ENCODE measurements at places on chromosomes 7 and 10. TPM values are rescaled to one million over a fixed set of nuclear protein-coding genes. Genes with fewer than 3 reads are reported as not detected.

The SRRM3 gene
- not detected for total RNA-seq

The LGI1 gene
- not detected for total RNA-seq

The NXPH1 gene
- not detected for total RNA-seq

The HOXA13 gene
- total RNA-seq: not detected

The SKIDA1 gene
- total RNA-seq: 0.73 TPM

The MUC3A gene
- not detected for total RNA-seq

The NUDT13 gene
- total RNA-seq: 2.5 TPM

DNA sequence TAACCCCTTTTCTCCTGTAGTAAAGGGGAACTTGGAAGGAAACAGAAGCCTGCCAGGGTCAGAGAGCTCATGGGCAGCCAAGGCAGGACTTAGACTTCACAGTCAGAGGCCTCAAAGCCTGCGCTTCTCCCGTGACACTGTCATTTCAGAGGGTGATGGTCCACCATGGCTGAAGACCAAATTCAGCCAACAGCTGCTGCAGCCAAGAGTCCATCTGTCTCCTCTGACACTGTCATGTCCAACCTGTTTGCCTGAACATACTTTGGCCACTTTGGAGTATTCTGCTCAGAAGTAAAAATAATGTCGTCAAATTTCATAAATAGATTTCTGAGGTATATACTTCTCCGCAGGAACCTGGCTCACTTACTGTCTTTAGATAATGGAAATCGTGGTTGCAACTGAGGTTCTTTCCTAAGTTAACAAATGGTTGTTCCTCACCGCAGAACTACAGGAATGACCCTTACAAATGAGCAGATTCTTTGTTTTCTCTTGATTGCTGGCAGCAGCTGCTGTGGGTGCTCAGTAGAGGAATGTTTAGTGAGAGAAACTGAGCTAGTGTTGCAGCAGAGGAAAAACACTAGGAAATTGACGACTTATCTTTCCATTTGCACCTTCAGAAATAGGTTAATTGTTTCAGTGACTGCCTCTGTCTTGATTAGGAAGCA lies 626.5 kb downstream of the SDK1 start:
- no peak for DNase-seq

- no peak for DNase-seq
Observed at GRCh38 chr7:24720283-24720682, 37.0 kb downstream of the GSDME start.

DNA sequence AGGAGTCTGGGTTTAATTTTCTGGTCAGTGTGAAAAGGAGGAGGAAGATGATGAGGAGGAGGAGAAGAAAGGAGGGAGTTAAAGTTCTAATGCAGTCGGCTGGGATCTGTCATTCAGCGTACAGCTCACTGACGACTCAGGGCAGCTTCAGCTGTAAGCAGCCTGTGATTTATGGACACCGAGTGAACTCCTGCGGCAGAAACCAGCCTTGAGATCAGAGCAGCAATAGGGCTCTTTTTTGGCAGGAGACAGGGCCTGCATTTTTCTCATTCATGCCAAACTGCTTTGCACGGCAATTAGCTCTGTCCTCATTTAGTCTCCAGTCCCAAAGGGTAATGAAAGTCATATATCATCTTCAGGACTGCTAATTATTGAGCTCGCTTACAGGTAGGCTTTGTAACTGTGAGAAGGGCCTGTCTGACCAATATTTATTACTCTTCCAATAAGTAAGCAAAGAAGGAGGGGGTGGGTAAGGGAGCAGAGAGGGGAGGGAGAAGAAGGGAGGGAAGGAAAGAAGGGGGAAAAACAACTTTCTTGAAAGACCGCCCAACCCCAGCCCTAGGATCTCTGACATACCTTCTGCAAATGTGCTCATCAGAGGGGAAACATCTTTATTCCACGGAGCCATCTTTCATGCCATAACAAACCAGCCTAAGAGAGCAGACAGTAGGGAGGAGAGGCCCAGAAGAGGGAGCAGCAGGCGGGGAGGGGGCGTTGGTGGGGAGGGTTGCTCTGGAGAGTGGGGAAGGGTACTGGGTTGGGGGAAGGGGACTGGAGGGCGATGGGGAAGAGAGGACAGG lies 48.1 kb upstream of the COMTD1 start:
- DNase-seq: no peak

DNA sequence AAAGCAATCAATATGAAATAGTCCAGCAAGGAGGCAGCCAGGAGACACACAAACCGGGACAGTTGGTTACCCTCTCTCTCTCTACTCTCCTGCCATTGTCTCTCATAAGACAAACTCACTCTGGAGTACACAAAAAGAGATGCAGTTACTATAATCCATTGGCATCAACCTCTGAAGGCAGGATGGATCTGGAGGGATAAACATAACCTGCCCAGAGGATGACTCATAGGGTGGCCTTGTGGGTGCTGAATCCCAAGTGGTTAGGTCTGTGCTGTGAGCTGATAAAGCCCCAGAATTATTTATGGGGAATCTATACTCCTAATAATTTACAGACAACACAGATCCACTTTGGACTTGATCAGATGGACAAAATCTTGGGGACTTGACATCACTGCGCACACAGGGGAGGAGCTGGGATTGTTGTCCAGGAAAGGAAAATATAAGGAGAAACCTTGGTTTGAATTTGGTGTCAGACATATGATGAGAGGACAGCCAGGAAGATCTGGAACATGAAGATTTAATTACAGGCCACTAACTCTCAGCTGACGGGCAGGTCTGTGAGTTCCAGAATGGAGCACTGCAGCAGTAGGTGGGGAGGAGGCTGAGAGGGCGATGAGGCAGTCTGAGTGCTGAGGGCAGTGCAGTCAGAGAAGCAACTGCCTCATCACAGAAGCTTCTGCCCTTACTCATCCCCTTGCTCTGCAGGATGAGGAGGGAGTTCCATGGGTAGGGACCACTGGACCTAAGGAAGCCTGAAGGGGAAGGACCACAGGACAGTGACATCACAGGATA lies 113.9 kb upstream of the PRSS58 start:
- DNase-seq: no peak

DNA sequence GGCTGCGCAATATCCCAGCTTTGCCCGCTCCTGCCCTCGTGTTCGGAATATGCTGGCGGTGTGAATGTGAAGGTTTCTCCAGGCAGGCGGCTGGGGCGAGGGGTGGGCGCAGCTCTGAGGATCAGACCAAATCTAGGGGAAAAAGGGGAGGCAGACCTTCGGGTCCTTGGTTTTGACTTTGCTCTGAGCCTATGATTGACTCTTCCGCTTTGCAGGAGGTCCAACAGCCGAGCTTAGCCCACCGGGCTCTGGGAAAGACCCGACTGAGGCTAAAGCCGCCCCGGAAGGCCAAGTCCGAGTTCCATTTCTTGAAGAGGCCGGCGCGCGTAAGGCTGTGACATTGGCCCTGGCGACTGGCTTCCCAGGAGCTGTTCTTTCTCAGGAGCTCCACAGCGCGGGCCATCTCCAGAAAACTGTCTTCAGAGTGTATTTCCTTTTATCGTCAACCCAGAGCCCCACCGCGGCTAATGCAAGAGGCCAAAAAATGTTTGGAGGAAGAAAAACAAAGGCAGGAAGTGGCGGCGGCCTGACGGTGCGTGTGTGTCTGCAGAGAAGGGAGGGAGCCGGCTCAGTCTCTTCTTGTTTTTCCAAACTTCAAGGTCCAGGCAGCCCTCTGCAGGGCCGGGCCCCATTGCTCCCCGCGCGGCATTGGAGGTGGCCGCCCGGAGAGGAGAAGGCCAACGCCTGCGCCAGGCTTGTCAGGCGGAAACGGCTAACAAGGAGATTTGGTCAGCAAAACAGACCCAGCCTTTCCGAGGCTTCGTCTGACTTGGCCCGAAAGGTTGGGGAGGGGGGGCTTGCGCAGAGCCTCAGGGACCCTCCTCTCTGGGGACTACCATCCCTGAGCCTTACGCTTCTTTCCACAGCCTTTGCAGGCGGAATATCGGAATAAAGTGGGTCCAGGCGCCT lies 3.6 kb upstream of the HOXA11 start:
- DNase-seq: no peak

GRCh38 chr7:129008645-129009414 lies 46.1 kb downstream of the TNPO3 start:
- DNase-seq: no peak

- no peak for DNase-seq
Observed at GRCh38 chr7:115019882-115020605, 98.2 kb downstream of the MDFIC start.

DNA sequence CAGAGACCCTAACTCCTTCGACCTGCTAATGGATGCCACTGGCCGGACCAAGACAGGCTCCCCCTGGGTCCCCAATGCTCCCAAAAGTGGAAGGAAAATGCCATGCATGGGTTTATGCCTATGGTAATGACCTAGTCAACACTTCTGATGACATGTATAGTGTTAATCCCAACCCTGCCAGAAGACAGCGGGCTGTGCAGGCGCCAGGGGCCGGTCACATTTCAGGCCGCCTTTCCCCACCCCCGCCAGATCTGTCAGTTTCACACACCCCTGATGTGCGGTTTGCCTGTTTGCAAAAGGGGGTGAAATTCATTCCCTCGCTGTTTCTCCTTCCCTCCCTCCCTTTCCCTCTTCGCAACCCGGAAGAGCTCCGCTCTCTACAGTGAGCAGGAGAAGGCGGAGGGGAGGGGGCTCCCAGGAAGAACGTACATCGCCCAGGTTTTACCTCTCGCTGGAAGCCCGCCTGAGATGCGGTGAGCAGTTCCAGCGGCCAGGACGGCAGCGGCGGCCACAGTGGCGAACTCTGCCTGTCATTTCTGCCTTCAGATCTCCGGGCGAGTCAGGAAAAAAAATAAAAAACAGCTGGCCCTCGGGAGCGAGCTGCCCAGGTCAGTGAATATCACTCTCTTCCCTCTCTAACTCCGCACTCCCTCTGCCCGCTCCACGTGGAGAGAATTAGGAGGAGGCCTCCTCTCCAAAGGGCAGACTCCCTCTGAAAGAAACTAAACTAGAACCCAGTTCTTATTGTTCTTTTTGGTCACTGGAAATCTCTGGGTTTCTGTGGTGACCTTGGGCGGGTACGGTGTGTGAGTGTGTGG lies 9.4 kb upstream of the GATA3 start:
- DNase-seq: peak; percentile 19

DNA sequence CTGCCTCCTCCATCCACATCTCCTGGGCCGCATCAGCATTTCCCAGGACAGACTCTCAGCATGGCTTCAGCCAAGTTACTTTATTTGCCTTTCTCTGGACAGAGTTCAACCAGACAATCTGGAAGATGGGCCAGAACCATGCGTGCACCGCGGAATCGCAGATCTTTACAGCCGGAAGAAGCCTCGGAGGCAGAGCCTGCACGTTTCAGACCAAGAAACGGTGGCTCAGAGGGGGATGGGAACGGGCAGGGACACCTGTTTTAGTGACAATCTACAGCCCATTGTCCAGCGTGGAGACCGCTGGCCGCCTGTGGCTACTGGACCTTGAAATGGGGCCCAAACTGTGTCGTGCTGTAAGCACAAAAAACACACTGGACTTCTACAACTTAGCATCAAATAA lies 3.5 kb downstream of the VIPR2 start:
- no peak for DNase-seq

- no peak for DNase-seq
Observed at GRCh38 chr10:11293332-11293731, 275.7 kb downstream of the CELF2 start.

GRCh38 chr7:120989257-120990220 lies 1.0 kb downstream of the CPED1 start:
- no peak for DNase-seq

GRCh38 chr7:136869991-136870865 lies 1.8 kb downstream of the CHRM2 start:
- no peak for DNase-seq

DNA sequence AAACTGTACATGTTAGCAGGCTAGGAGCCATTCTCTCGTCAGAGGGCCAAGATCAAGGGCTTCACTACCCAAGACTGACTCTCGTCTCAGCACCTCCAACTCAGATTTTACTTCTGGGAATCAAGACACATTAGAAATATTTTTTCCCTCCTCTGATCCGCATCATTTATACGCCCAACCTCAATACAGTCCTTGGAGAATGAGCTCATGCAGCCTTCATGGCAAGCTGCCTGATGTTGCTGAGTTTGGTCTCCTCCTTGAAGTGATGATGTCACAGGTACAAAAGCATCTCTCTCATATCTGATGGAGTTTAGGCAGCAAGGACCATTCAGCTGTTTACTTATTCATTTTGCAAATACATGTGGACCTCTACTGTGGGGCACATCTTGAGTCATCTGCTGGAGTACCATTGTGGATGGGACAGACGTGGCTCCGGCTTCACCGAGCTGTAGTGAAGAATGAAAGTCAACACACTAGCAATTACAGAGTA lies 114.0 kb downstream of the BMPER start:
- DNase-seq: no peak

DNA sequence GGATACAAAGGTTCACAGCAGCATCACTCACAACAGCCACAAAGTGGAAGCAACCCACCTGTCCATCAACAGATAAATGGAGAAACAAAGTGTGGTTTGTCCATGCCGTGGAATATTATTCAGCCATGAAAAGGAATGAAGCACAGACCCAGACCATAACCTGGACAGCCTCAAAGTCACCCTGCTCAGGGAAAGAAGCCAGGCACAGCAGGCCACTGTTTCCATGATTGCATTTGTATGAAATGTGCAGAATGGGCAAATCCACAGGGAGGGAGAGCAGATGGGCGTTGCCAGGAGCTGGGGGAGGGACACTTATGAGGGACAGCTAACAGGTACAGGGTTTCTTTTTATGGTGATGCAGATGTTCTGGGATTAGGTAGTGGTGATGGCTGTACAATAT lies 30.3 kb downstream of the FOXL3 start:
- no peak for DNase-seq

DNA sequence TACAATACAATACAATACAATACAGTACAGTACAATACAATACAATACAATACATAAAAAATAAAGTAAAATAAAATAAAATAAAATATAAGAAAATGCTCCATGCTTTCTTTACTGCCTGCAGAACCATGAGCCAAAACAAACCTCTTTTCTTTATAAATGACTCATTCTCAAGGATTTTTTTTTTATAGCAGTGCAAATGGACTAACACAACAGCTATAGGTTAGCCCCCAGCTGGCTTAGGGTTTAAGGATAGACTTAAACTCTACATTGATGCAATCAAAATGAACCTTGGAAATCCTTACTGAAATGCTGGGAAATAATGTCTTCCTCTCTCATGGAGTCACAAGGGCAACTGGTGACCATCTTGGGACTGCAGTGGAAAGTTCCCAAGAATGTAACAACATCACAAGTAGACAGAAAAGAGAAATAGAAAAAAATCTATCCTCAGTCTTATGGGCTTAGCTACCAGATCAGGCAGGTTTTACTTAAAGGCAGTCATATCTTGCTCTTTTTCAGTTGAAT lies 348.9 kb downstream of the ARL4A start:
- DNase-seq: no peak

DNA sequence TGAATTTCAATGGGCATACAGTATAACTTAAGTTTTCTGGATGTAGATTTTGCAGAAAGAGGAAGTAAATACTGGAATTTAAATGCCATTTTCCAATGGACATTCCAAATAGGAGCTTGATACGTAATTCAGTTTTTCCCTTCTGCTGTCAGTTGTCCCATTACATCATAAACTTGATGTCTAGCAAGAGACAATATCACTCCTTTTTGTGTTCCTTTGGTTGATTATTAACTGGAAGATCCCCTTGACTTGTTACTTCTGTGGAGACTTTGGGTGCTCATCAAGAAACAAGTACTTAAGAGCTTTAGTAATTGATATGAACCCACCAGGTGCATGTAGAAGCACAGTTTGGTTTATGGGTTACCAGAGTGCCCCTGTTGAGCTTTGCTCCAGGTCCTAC lies 116.1 kb downstream of the ST7 start:
- DNase-seq: no peak
